ENCODE measurements at places on chromosomes 12 and 14.

- no peak for DNase-seq
These were observed 130.2 kb upstream of the EEA1 start for GRCh38 chr12:93059288-93059687.

DNA sequence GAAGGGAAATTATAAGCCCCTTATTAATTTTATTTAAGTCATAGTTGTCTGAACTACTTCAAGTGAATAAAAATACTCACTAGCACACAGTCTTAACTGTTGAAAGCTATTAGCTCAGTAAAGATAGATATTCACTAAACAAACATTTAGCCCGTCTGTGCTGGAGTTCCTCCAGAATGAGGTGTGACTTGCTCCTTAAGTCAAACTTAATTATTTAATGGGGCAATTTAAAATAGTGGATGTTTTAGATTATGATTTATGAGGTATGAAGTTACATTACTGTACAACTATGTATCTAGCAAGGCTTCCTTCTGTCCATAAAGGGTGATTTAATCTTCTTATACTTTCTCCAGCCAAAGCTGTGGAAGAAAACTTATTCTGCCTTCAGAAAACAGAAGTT lies 414.0 kb upstream of the FLRT2 start:
- no peak for DNase-seq

GRCh38 chr14:103825101-103825500 lies 22.3 kb downstream of the PPP1R13B start:
- DNase-seq = no peak

- DNase-seq = no peak
These were observed 204.4 kb upstream of the NPAS3 start for GRCh38 chr14:32734261-32734660.

- DNase-seq = peak; percentile 48
These were observed 431 bp downstream of the HIP1R start for GRCh38 chr12:122835750-122836026.

- DNase-seq = no peak
These were observed 12.9 kb downstream of the SYNE3 start for GRCh38 chr14:95503365-95504134.
